Stimulated activated CD4-positive, alpha-beta T cell treated with anti-CD3 and anti-CD28 coated beads, Interleukin-12 subunit alpha, Interleukin-12 subunit beta, amount 100 ng/mL, for 48 hours (primary cell): ENCODE measurements at places on chromosomes 6 and 20.

- no peak for DNase-seq
Observed at GRCh38 chr6:90093558-90094073, 199.3 kb downstream of the GJA10 start.

DNA sequence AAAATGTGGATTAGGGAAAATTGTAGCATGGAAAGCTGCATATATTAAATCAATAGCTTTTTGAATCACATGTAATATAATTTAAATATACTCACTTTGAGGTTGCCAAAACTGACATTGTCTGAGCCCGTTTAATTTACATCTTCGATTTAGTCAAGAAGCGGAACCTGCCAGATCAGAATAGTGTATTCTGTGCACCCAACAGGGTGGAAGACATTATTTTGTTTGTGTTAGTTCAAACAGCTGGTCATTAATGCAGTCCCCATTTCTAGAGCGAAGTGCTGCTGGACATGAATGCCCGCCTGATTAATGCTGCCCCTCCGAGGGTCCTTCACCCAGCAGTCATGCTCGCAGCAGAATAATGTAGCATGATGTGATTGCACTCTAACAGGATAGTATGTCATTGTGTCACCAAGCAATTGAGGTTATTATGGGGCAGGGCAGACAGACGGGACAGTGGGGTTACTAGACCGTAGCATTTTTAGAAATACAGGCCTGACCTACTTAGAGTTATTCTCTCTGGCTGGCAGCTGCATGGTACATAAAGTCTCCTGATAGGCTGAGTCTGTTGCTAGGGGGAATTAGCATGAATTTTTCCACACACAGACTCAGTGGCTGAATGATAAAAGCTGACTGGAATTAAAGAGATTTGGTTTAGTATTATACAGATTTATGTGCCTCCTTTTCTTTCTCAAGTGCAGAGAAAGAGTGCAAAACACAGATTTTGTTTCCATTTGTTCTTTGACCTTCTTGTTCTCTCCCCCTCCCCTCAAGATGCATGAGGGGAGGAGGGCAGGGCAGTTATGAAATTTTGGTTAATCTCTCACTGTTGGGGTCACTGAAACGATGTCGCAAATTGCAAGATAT, 147.1 kb downstream of the PRL start:
- no peak for DNase-seq

- DNase-seq: no peak
Observed at GRCh38 chr6:8539453-8539852, 104.1 kb upstream of the SLC35B3 start.

- no peak for DNase-seq
Observed at GRCh38 chr6:56660381-56660730, 17.7 kb upstream of the DST start.

- DNase-seq: no peak
Observed at GRCh38 chr20:49270177-49270576, 7.7 kb downstream of the ZNFX1 start.

DNA sequence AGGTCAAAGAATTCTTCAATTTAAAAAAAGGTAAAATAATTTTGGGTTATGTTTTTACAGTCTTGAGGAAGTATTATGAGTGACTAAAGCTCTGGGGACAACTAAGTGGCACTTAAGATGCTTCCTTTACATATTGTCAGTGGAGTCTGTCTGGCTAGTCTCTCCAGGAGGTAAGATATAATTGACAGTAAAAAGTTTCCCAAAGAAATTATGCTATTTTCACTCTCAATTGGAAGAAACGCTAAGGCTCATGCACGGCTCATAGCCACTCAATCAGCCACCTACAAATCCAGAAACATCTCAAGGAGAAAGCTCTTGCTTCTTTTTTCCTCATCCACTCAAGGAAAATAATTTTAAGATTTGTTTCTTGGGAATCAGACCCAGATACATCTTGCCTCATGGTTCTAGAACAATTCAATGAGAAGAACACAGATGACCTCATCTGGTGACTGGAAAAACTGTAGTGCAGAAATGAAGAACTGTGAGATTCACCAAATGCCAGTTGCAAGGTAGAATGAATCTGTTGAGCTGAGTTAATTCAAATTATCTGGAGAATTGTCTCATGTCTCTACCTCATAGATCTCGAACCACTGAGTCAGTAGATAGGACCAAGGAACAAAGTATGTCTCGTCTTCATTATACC, 252.9 kb downstream of the TPBG start:
- no peak for DNase-seq

- no peak for DNase-seq
Observed at GRCh38 chr6:147653631-147654030, 145.1 kb downstream of the SAMD5 start.

DNA sequence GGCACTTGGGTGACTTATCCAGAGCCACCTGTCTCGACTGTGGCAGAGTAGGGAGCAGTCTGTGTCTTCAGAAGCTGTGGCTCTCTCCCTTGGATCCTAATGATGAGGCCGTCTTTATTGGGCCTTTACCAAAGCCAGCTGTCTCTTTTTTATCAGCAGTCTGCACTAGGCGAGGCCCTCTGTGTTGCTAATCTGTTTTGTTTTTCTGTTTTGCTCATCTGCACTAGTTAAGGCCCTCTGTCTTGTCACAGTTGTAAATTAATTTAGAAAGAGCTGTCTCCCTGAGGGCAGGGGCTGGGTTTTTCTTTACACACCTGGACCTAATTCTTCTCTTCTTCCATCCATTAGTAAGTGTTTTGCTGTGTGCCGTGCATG, 45.0 kb downstream of the CDS2 start:
- DNase-seq: no peak

DNA sequence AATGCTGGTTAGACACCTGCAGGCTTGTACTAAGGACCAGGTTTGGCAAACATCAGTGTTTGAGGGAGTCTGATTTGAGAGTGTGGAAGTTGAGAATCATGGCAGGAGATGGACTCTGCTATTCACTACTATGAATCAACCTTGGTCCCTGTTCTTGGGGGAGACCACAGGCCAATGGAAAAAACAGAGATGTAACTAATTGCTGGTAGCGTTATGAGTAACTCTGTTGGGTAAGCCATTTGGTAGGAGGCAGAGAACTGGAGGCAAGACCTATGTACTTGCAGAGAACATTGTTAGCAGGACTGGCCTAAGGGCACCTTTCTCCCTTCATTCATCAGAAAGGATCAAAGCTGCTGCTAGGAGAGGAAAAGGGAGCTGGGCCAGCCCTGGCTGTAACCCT, 8.3 kb upstream of the WFDC2 start:
- no peak for DNase-seq

DNA sequence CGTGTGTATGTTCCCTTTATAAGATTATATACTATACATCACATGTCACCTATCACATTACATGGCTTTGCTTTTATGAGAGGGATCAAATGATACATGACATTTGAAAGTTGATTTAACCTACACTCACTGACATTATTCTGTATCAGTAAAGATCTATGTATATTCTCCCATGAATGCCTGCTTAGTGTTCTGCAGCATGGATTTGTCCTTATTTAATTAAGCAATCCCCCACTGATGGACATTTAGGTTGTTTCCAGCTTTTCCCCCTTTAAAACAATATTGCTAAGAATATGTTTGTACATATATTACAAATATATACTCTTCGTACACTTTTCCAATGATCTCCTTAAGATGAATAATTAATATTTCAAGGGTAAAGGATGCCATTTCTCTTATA, 297.4 kb downstream of the TFAP2C start:
- DNase-seq: no peak

- no peak for DNase-seq
Observed at GRCh38 chr6:31723245-31723979, at the start of gene MPIG6B. MPIG6B (plus strand) TSS chr6:31723373; CDS start chr6:31723384, 11 bp downstream.

- DNase-seq: no peak
Observed at GRCh38 chr6:41040101-41040939, 1.3 kb upstream of the UNC5CL start.

DNA sequence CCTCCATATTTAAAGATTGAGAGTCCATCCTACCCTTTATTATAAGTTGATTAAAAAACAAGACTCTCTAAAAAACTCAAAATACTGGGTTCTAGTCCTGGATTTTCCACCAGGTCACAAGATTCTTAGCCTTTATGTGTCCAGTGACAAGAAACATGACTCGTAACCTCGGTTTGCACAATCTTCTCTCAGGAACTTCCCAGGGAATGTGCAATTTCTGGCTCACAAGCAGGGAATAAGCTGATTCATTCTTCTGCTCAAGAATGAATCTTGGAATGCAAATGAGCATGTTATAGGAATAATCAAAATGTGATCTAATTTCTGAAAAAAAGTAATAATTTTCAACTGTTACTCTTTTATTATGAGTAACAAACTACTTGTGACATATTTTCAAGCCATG, 45.1 kb downstream of the OGFRL1 start:
- no peak for DNase-seq

DNA sequence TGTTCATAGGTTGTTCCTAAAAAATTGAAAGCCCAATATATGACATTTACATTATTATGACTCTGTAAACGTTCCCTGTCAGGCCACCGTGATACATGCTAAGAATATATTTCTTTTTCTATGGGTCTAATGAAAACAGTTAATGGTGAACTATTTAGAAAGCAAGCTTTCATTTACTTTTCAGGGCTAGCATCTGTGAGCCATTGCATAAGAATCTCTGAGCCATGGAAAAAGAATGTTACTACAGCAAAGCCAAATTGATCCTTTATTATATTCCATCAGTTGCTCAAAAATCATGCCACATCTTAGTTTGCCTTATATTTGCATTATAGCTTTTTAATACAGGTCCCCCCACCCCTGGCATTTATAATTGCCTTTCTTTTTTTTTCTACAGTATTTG, 275.5 kb downstream of the ZFAND3 start:
- no peak for DNase-seq

GRCh38 chr6:84002226-84002625, 31.3 kb upstream of the MRAP2 start:
- no peak for DNase-seq

DNA sequence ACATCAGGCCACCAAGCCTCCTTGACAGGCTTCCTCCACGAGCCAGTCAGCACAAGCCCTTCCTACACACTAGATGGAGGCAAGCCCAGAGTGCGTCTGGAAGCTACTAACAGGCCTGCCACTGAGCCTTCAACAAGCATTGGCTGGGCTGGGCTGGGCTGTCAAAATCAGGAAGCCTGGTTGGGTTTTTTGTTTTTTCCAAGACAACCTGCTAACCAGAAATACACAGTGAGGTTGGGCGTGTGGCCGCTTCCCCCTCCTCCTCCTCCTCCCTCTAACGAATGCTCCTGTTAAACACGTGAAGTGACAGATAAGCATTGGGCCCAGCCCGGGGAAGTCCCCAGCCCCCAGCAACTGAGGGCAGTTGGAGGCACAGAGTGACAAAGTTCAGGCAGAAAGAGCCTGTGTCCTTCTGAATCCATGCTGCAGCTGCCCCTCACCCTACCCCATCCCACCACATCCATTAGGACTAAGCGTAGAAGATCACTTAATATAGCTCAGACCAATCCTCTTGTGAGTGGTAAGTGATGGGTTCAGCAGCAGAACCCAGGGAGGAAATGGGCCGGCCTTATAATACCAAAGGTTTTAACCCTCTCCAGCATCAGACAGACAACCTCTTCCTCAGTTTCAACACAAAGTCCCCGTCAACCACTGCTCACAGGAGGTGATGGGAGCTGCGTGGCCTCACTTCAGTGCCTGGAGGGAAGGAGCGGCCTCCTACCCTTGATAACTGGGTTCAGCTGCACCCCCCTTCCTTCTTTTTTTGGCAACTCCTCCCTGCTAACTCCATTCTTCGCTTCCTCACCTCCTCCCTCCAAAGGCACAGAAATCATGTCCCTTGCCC, 1.1 kb downstream of the NFATC2 start:
- DNase-seq: peak; percentile 71

GRCh38 chr6:127367023-127367375, 23.6 kb upstream of the ECHDC1 start:
- no peak for DNase-seq

DNA sequence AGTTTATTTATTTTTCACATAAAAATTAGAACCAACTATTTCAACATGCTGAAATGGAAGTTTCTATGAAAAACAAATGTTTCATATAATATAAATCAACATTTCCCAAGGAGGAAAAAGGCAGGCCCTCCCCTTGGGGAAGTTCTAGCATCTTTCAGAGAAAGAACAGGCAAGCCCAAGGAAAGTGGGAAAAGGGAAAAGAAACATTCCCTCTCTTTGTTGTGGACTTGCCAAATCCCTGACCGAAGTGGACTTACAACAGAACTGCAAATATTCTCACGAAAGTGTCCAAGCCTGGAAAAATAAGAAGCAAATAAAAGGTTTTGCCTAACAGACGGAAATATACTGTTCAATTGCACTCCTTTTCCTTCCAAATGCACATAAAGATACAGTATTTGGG, 214.4 kb downstream of the ATXN1 start:
- no peak for DNase-seq

GRCh38 chr20:61117725-61118124, 134.3 kb upstream of the CDH4 start:
- DNase-seq: no peak

DNA sequence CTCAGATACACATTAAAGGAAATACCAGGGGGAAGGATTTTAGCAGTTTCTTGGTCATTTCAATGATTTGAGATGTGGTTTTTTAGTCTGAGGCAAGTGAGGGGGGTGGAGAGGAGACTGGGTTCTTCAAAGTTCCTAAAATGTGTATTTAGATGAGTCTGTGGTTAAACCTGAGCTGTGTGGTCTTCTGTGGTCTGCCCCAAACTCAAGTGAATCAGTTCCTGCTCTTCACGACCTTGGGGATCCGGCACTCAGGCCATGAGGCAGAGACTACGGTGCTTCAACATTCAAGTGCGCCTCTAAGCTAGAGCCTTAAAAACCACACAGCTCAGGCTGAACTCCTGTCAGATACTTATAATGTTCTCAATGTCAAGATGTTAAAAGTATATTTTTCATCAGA, 406.7 kb downstream of the LMBRD1 start:
- DNase-seq: no peak

- DNase-seq: no peak
Observed at GRCh38 chr20:43909720-43910119, 4.9 kb upstream of the TOX2 start.

GRCh38 chr6:37106982-37107491, 62.9 kb upstream of the PIM1 start:
- no peak for DNase-seq

GRCh38 chr6:79946272-79947190, 822 bp downstream of the ELOVL4 start:
- DNase-seq: no peak

DNA sequence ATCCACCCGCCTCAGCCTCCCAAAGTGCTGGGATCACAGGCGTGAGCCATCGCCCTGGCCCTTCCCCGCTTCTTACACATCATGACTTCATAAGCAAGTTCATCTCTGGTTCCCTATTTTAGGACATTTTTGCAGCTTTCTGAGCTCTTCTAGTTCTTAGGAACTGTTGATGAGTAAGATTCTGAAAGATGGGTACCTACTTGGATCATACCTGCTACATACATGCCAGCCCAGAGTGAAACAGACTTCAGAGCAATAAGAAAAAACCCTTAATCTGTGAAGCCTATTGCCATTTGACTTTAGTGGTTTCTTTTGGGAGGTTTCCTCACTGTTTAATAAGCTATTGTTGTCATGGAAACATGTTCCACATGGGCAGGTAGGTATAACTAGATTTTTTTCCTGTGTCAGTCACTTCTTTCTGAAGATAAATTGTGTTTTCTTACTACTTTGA, 27.9 kb upstream of the TMEM217 start:
- no peak for DNase-seq

- DNase-seq: no peak
Observed at GRCh38 chr6:96812077-96812703, 25.1 kb downstream of the GPR63 start.

- DNase-seq: no peak
Observed at GRCh38 chr6:28269492-28269891, 2.5 kb downstream of the ZSCAN26 start.
